ENCODE measurements at places on chromosomes 4 and X.

DNA sequence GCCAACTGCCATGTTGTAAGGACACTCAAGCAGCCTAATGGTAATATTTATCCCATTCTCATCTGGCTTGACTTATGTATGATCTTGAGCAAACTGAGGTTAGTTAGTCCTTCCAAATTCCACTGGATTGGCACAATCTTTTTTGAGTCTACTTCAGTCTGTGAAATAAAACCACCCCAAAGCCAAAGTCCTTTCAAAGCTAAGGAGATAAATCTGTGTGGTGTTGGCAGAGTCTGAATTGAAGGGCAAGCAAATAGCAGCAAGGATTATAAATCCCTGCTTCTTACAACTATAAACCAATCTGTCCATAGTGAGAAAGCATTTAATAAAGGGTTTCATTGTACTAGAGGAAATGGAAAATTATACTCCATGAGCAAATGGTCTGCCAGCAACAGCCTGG lies 233.9 kb upstream of the GLRA2 start:
- no peak for DNase-seq

DNA sequence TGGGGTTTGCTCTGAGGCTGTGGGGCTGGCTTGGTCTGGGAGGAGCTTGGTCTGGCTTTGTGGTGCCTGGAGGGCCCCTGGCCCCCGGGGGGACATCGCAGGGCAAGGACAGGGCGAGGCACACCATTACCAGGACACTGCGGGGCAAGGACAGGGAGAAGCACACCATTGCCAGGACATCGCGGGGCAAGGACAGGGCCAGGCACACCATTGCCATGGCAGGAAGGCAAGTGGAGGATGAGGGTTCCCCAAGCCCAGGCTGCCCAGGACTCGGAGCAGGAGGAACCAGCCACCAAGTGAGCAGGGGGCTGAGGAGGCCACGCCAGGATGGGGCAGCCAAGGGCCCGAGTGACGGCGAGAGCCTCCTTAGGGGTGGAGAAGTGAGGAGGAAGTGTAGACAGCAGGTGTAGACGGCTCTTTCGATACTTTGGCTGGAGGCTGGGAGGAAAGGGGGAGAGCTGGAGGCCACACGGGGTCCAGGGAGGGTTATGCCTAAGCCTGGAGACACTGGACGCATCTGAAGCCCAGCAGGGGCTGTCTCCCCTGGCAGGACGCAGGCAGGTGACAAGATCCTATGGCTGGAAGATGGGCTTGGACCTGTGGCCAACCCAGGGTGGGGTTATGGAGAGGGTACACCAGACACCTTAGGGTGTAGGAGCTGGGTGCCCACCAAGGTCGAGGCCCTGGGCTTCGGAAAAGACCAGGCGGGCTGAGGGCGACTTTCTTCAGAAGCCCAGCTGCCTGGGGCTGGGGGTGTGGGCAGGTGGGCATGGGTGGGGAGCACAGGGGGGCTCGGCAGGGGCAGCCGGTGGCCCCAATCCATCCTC lies 7.3 kb downstream of the NKX1-1 start:
- no peak for DNase-seq

- DNase-seq, result no peak
These were observed 271.9 kb downstream of the GPM6A start for GRCh38 chr4:175540151-175540550.

DNA sequence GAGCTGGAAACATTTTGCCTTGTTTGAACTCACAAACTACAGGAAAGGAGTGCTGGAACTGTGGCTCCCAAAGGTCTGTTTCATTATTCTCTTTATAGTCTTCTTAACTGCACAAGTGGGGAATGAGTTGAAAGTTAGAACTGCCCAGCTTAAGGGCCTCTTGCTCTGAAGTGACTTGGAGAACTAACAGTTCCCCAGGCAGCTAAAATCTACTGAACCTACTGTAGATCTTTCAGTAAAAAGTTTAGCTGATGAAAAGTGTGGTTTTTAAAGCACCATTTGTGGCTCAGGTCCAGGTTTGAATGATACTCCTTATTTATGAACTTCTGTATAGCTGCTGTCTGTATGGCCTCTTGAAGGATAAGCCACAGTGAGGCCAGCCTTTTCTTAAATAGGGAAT lies 353.8 kb downstream of the MAPK10 start:
- no peak for DNase-seq

GRCh38 chr4:95178938-95179337 lies 369.8 kb downstream of the UNC5C start:
- no peak for DNase-seq

DNA sequence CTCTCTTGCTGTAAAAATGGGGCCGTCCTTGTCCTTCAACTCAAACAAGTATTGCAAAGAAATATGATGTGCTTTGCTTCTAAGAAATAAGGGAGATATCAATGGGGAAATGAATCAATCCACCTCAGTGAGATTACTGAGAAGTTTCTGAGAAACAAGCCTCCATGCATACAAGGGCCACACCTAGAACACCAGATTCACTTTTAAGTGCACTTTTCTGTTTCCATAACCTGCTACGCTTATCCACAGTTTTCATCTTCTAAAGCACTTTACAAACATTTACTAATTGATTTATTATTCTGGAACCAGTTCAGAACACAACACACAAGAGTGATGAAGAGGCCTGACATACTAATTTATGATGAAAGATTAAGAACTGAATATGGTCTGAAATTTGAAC lies 54.0 kb upstream of the BOD1L1 start:
- no peak for DNase-seq

- DNase-seq, result no peak
These were observed 12.0 kb upstream of the GPR78 start for GRCh38 chr4:8568068-8568668.

- no peak for DNase-seq
These were observed 966.2 kb downstream of the RPA4 start for GRCh38 chrX:97849951-97850350.

DNA sequence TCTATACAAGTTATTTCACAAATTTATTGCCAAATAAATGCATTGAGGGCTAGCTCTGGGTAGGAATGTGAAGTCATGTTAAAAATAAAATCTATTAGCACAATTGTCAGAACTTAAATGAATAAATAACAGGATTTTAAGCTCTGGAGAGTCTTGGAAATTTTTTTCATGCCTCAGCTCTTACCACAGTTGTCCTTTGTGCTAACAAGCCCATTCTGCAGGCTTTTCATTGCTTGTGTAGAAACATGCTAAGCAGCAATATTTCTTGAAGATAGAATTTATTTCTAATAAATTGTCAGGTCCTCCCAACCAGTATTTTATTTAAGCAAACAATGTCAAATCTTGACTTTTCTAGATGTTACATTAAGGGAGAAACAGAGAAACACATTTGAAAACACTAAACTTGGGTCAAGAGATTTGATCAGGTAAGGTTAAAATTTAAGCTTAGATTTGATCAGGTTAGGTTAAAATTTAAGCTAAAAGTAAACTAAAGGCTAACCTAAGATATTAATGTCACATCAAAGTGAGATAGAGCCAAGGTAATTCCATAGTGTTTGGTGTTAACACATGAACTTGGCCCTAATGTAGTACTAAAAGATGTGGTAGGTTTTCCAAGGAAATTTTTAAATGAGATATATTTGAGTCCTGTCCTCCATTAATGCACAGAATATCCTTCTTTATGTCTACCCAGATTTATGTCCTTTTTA lies 179.1 kb upstream of the IL1RAPL1 start:
- no peak for DNase-seq

DNA sequence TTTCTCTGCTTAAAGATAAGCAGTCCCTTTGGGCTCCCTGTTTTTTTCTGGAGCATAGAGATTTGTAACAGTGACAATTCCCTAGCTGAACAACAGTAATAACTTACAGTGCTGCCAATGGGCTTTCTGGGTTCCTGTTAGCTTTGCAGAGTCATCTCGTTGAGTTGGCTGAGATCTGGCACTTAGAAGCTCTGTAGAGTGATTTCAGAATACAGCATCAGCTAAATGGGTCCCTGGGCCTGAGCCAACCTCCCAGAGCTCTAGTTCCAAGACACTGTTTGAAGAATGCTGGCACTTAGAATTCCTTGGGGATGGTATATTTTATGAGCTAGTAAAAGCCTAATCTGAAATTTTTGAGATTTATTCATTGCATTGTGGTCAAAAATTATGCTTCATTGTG lies 43.5 kb upstream of the SERTM2 start:
- DNase-seq, result no peak

- no peak for DNase-seq
These were observed 12.7 kb downstream of the MAML3 start for GRCh38 chr4:140141210-140141835.

- no peak for DNase-seq
These were observed 129.3 kb downstream of the CPEB2 start for GRCh38 chr4:15131551-15131950.

DNA sequence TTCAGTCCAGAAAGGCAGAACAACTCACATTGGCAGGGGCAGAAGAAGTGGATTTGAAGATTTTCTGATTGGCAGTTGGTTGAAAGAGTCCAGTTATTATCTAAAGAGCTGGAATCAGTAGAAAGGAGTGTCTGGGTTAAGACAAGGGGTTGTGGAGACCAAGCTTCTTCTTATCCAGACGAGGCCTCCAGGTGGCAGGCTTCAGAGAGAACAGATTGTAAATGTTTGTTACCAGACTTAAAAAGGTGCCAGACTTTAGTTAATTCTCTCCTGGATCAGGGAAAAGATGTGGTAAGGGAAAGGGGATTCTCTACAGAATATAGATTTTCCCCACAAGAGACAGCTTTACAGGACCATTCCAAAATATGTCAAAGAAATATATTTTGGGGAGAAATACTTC lies 36.7 kb upstream of the TLR3 start:
- DNase-seq, result no peak

DNA sequence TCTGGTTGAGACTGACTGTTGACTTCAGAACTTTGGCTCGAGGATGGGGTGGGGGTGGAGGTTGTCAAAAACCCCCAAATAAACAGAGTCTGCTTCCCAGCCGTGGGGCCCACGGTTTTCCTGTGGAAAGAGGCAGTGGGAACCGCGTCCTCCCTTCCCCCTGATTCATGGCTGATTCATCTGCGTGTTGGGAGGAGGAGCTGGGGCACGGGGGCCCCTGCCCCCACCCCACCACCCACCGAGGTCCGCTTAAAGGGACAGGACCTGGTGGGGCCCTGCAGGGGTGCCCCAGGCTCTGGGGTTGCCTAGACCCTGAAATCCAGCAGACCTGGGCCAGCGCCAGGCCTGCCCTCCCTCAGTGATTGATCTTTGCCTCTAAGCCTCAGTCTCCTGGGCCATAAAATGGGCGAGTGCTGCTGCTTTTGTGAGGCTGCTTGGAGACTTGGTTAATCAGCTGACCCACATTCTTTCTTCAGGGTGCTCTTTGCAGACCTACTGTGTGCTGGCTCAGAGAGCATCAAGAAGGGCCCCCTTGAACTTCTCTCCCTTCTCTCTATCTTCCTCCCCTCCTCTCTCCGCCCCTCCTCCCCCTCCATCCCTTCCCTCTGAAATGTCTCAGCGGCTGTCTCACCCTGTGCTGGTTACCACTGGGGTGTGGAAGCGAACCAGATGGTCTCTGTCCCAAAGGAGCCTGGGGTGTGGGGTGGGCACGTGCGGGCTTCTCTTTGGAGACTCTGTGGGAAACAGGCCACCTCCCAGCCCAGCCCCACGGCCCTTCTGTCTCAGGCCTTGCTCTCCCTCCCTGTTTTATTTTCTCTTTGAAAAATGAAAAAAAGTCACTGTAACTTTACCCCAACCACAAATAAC lies 9.1 kb downstream of the HTRA3 start:
- no peak for DNase-seq

- DNase-seq, result no peak
These were observed 154.2 kb downstream of the CPE start for GRCh38 chr4:165532976-165533375.

- peak; percentile 43 for DNase-seq
These were observed 6.9 kb downstream of the CXCL10 start for GRCh38 chr4:76016393-76016792.

DNA sequence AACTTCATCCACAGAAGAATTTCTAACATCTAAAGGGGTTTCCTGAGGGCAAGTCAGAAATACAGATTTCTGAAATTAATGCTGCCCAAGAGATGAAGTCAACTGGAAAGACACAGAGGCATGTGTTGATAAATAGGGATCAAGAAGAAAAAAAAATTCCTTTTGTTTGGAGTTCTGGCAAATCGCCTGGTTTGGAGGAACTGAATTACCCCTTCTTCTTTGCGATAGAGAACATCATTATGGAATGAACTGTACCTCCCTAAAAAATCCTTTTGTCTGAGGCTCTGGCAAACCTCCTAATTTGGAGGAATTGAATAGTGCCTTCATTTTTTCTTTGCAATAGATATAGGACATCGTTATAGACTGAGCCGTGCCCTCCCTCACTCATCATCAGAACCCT lies 200.9 kb downstream of the DHRSX start:
- no peak for DNase-seq

GRCh38 chr4:184369871-184370270 lies 104.5 kb downstream of the IRF2 start:
- no peak for DNase-seq

DNA sequence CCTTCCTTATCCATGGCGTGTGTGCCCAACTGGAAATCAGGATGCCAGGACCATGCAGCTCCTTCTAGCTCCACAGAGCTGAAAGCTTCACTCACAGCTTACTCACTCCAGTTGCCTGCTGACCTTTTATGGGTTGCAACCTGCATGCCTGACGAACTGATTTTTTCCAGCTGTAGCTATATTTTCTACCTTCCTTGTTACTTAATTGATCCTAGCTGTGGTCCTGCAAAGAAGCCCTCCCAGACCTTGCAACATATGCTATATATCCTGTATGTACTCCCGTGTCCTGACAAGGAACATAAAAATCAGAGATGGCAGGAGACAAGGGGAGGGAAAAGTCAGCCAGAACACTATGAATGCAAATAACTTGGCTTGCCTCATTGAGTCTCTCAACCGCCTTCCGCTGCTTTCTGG lies 135.3 kb upstream of the LDB2 start:
- no peak for DNase-seq

DNA sequence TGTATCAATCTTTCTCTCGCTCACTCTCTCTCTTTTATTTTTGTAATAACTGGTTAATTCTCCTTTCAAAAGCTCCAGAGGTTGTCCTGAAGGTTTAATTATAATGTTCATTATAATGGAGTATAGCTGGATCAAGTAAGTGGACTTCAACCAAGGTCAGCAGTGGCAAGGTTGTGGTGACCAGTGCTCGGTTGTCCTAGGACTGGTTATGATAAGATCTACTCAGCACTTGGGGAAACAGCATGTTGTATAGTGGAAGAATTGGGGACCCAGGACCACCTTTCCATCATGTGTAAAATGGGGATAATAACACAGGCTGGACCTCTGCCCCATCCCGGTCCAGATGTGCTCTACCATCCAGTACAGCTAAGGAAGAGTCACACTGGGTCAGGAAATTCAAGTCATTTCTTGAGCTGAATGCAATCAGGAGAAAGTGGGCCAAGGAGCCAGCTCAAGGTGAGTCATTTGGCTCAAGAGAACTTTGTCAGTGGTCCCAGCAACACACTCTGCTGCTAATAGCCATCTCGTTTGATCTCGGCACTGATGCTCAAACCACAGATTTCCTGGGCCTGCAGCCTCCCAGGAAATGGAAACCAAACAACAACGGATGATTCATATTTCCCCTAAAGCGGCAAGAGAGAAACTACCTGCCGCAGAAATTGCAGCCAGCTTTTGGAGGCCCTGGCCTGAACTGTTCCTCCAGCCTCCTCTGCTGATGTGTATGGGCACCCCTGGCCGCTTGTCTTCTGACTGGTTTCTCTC lies 123.6 kb upstream of the RBPJ start:
- DNase-seq, result no peak

- DNase-seq, result no peak
These were observed 18.4 kb upstream of the DMP1 start for GRCh38 chr4:87631668-87632067.
